Occipital lobe (tissue), 3 donors: ENCODE measurements at places on chromosomes 5 and 9. TPM values are rescaled to one million over a fixed set of nuclear protein-coding genes. Genes with fewer than 3 reads are reported as not detected.

Gene PSMB7
- total RNA-seq = 145 TPM

Gene GABBR2
- 42.7 TPM for total RNA-seq

Gene PCDHGA7
- total RNA-seq = 8.4 TPM

Gene PCDHGC4
- total RNA-seq = 91.2 TPM

Gene F2R
- total RNA-seq = 29.2 TPM

Gene DNAI1
- 0.78 TPM for total RNA-seq

Gene SLC6A3
- total RNA-seq = not detected

Gene PHYHD1
- 1.1 TPM for total RNA-seq

Gene PCDHB8
- 8.6 TPM for total RNA-seq

Gene SARDH
- 2.5 TPM for total RNA-seq

Gene ODF2
- total RNA-seq = 14.8 TPM

Gene PCDHA12
- total RNA-seq = 19.8 TPM

Gene PDLIM4
- total RNA-seq = 3.1 TPM

Gene CHSY3
- total RNA-seq = 41.0 TPM

Gene SLC45A2
- total RNA-seq = 0.16 TPM

Gene OBP2B
- not detected for total RNA-seq
